Stimulated activated CD8-positive, alpha-beta memory T cell treated with anti-CD3 and anti-CD28 coated beads, Interleukin-4, amount 100 ng/mL, for 1 hour (primary cell): ENCODE measurements at places on chromosomes 5 and 9.

DNA sequence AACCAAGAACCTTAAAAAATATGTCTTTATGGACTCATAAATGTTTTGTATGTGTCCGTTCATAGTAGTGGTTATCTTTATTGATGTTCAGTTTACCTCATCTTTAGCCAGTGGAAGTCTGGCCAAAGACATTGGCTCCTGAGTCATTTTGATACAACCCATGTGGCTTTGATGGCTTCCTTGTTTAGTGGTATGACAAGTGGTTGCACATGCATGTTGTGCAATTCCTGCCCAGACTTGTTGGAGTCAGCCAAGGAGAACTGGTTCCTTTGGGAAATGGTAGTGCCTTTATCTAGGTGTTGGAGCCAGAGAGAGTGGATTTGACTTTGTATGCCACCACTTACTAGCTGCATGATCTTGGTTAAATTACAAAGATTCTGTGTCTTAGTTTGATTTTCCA, 94.3 kb downstream of the RPS23 start:
- no peak for DNase-seq

DNA sequence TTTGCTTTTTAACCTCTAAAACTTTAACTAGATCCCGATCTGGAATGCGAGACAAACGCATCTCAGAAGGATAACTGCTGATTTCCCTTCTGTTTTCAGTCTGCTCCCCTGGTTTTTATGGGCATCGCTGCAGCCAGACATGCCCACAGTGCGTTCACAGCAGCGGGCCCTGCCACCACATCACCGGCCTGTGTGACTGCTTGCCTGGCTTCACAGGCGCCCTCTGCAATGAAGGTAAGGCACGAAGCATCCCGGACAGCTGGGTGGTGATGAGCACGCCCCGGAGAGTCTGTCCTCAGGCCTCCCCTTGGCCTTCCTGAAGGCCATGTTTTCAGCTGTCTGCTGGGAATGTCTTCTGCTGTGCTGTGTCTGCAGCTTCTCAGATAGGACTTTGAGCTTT, 82.9 kb upstream of the PRRC1 start:
- no peak for DNase-seq

GRCh38 chr5:65553941-65554340, 9.0 kb downstream of the CENPK start:
- no peak for DNase-seq

DNA sequence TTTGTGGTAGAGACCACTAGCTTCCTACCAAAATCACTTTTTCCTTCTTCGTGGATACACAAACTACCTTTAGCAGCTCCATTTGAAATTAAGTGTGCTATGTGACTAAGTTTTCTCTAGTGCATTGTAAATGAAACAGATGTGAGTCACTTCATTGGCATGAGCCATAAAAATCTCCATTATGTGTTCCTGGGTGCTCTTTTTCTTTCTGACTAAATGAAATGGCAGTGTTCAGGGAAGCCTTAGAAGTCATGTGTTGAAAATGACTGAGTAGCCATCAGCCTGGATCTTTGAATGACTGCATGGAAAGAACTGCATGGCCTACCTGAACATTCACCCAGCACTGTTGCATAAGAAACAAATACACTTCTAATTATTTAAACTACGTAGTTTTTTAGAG, 107.9 kb downstream of the NDUFAF2 start:
- DNase-seq = no peak

GRCh38 chr5:171957591-171958251, 48.7 kb downstream of the FBXW11 start:
- no peak for DNase-seq

GRCh38 chr5:179243333-179243732, 101.9 kb downstream of the ADAMTS2 start:
- no peak for DNase-seq

- DNase-seq = no peak
These were observed 21.6 kb upstream of the PIP5K1B start for GRCh38 chr9:68683433-68683832.

DNA sequence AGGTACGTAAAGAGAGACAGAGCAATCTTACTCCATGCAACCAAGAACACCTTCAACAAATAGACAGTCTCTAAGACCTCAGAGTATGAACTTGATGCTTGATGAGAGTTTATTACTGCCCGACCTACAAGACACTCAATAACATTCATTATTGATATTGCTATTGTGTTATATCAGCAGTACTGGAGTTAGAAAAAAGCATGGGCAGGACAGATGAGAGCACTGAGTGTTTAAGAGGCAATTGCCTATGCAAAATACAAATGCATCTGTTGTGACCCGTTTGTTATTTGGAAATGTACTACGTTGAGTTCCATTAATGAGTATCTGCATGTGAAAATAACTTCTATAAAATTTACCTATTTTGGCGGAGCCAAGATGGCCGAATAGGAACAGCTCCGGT, 8.1 kb upstream of the MARCOL start:
- no peak for DNase-seq

DNA sequence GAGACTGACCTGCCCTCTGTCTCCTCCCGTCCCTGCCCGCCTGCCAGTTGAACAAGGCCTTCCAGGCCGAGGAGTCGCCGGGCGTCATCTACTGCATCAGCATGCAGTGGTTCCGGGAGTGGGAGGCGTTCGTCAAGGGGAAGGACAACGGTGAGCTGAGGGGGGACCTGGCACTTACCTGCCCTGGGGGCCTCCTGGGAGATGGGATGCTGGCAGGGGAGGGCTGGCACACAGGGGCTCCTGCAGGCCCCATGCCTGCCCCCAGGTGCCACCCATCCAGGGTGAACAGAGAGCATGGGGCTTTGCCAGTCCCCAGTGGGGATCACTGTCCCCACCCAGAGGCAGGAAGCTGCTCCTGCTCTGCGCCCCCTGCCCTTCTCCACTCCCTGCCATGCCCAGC, 43.0 kb downstream of the USP20 start:
- no peak for DNase-seq

GRCh38 chr5:135069895-135070657, 36.0 kb upstream of the PITX1 start:
- DNase-seq = no peak
